ENCODE measurements at places on chromosomes 5 and 9.

DNA sequence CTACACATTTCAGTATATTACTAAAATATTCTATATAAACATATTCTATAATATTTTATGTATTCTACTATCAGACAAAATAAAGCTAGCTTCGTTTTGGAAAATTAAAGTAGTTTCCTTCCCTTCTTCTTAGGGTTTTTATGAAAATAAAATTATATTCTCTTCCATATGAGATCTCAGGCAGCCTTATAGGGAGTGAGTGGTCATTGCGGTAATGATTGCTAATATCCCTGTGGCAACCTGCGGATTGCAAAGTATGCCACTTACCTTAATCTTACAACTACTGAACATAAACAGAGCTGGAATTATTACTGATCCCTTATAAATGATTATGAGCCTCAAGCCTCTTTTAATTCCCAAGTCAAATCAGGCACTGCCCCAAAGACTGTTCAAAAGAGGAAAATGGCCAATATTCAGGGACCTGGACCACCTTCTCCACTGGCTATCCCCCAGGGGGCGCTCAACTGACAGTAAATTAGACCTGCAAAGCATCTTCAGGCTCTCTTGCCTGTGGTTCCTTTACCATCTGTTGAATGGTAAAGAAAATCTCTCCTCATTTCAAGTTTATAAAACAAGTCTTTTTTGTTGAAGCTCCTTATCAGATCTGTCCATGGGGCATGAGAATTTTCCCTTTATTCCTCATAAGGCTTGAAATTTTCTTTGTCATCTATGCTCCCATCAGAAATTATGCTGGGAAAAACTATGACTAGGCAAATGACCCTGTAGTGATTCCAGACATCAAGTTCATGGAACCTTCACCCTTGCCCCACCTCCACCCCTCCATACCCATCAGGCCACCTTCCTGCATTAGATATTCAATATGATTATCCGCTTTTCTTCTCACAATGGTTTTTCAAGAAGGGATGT, 163.9 kb downstream of the CEMIP2 start:
- peak; percentile 84 for DNase-seq

GRCh38 chr5:69083412-69083811, 10.4 kb upstream of the SLC30A5 start:
- no peak for DNase-seq

- DNase-seq: peak; percentile 73
Measured at GRCh38 chr5:126624534-126624933, 23.8 kb downstream of the PHAX start.

- DNase-seq: no peak
Measured at GRCh38 chr9:86774116-86774515, 173.2 kb downstream of the GAS1 start.

GRCh38 chr9:96782235-96782634, 4.3 kb upstream of the ZNF510 start:
- DNase-seq: no peak

DNA sequence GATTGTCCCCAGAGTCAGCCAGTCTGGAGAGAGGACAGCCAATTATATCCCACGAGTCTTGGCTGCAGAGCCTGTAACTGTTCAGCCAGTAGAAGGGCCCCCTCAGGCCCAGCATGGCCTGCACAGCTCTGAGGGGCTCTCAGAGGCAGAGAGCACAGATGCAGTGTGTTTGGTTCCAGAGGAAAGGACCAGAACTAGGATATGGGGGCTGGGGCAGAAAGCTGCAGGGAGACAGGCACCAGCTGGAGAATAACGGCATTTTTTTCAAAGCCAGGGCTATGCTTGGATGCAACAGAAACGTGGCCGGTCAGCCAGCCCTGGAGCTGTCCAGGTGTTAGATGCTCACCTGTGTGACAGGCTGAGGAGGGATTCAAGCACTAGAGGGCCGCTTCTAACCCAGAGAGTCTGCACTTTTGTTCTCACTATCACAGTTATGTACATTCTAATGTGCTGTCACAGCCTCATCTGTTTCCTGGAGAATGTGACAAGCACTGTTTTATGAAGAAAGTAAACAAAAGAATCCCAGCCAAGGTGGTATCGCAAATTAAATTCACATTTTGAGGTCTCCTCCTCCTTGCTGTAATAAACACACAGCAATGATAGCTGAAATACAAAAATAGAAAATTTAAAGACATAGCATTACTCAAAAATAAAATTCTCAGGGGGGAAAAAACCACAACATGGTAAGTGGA, 96.5 kb downstream of the GABBR2 start:
- no peak for DNase-seq

DNA sequence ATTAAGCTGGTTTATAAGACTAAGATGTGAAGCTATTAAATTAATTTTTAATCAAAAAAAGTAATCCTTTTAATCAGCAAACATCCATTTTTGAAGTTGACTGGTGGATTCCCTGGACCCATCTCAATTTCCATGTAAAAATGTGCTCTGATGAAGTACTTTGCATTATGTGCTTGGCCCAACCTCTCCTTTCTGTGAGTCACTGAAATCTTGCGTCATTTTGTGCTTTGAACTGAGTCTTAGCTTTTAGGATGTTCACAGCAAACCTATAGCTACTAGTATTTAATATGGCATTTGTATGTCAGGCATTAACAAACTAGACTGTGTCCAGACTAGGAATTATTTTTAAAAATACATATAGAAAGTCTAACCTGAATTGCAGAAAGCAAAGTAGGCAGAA, 55.0 kb upstream of the CDH12 start:
- DNase-seq: no peak

- DNase-seq: no peak
Measured at GRCh38 chr5:141717043-141717442, 35.0 kb upstream of the ARAP3 start.

GRCh38 chr5:173327948-173328843, at the start of gene STC2:
TSS of gene STC2 (minus strand) at chr5:173328414. CDS start at chr5:173328193, 221 bp downstream.
- DNase-seq: no peak

- DNase-seq: no peak
Measured at GRCh38 chr5:129844764-129845163, 59.5 kb upstream of the CHSY3 start.

- DNase-seq: no peak
Measured at GRCh38 chr5:177130211-177131018, 3.2 kb upstream of the NSD1 start.

GRCh38 chr9:75456698-75457097, 368.4 kb downstream of the OSTF1 start:
- no peak for DNase-seq

GRCh38 chr9:130117376-130117775, 54.8 kb upstream of the NCS1 start:
- no peak for DNase-seq

GRCh38 chr9:121725008-121725775, 73.8 kb downstream of the DAB2IP start:
- DNase-seq: no peak

DNA sequence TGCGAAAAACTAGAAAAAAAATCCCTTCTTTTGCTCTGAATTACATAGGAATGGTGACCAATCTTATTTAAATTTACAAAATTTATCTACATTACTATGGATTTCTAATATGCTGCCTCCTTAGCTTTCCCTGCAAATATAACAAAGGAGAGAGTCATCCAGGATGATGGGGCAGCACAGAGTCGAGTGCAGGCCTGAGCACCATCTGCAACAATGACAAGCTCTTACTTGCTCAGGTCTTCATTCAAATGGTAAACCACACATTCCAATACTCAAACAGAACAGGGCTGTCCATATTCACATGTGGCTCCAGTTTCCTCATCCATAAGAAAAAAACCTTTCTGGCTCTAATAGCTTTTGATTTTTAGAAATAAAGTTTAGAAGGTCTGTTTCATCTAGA, 33.5 kb upstream of the ZNF354B start:
- no peak for DNase-seq

DNA sequence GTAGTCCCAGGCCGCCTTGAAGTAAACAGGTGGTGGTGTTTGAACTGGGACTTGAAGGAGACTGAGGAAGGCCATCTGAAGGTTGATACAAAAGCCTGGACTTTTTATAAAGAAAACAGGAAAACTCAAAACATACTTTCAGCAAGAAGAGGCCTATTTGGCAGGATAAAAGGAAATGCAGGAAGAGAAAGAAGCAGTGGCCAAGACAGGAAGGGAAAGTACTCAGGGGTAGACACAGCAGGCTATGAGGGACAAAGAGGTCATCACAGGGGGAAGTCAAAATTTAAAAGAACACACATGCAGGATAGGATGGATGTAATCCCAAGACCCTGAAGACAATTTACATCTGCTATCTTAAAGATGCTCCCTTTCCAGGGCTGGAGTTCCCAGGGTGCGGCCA, 13.0 kb downstream of the TLE1 start:
- no peak for DNase-seq

DNA sequence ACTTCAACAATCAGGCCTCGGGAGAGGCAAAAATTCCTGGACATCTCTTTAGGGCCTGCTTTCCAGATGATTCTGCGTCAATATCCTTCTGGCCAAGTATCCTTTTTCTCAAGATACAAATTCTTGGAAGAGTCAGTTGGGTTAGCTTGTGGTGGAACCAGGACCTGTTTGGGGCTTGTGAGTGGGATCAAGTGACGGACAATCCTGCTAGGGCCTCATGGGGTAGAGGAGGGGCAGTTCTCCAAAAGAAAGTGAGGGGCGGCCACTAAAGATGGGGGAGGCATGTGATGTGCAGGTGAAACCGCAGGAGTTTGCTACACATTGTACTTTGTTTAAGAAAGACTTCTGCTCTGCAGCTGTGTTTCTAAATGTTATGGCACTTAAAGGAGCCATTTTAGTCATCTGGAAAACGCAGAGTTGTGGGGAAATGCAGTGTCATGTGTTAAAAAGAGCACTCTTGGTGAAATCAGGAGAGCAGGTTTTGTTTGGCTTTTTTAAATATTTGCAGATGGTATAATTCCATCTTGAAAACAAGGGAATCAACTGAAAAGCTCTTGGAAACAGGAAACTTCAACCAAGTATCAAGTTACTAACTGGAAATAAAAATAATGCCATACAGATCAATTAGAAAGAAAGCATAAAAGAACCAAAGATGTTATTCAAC, 27.4 kb upstream of the GSN start:
- DNase-seq: no peak

GRCh38 chr9:101443364-101443771, 7.8 kb upstream of the ALDOB start:
- DNase-seq: no peak

- no peak for DNase-seq
Measured at GRCh38 chr5:55601628-55602027, 66.9 kb upstream of the PLPP1 start.

Data from suppressor macrophage treated with lipopolysaccharide for 4 hours (primary cell).